ENCODE measurements at places on chromosomes 16 and 17.

DNA sequence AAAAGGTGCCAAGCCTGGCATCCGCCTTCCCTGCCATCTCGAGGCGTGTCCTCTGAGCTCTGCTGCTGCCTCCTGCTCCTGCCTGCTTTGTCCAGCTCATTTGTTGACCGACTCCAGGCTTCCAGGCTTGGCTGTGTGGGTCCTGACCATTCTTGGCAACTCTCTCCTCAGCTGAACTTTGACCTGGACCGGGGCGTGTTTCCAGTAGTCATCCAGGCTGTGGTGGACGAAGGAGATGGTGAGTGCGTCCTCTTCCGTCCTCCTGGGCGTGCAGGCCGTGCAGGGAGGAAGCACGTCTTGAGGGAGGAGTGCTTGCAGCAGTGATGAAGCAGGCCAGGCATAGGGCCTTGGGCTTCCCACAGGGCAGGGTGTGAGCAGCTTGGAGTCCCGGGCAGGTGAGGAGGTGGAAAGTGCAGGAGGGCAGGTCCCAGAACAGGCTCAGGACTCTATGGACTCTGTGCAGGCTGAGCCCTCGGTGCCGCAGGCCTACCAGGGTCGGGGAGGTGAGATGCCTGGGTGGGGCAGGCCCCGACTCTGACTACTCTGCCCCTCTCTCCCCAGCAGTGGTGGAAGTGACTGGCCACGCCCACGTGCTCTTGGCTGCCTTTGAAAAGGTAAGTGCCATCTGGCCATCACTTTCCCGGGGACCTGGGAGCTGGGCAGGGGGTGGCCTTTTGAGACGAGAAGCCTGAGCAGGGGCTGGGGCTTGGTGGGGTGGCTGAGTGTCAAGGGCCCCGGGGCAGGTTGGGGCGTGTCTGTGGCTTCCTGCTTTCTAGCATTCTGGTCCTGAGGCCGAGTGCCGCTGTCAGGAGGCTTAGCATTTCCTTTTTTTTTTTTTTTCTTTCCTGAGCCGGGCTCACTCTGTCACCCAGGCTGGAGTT, 28.6 kb upstream of the NUDT16L1 start:
- no peak for DNase-seq

DNA sequence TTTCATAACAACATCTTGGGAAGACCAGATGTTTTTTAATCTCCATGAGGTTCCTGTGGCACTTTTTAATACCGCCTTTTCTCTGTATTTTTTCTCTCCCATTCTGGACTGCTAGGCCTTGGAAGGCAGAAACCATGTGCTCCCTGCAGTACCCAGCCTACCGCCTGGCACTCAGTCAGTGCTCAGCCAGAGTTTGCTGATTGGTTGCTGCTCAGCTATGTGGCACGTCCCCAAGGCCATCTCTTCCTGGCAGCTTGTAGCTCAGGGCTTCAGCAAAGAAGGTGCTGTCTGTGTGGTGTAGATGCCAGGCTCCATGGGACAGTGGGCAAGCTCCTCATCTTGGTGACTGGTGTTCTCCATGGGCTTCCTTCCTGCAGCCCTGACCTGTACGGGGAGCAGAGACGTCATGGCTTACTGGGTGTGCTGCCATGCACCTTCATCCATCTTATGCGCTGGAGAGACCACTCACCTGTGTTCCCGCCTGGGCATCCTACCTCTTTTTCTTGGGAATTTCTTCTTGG, 86.7 kb downstream of the CLEC16A start:
- no peak for DNase-seq

DNA sequence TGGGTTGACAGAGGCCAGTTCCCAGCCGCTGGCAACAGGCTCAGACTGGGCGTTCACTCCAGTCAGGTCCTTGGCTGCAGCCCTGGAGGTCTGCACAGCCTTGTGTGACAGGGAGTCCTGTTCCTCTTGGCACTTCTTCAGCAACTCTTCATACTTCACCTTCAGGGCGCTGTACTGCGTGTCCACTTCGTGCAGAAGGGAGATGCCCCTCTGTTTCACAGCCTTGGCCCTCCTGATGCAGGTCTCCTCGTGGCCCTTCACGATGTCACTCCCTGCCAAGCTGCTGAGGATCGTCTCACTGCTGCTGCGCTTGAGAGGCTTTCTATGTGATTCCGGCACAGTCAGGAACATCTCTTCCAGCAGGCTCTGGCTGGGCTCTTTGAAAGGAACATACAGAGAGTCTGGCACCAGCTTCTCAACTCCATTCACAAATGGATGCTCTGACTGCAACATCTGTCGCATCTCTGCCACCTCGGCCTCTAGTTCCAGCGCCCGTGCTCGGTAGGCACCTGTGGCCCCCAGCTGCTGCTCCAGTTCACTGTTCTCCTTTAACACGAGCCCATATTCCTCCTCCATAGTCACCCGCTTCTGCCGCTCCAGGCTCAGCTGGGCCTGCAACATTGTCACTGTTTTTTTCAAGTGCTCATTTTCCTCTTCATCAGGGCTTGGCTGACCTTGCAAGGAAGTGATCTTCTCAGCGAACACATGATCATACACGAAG, 27.2 kb downstream of the CDR2 start:
- no peak for DNase-seq

GRCh38 chr17:12665263-12666210, at the start of gene MYOCD:
Gene MYOCD (plus strand): TSS chr17:12665890. CDS start chr17:12666189, 299 bp downstream.
- DNase-seq, result no peak

- DNase-seq, result no peak
Observed at GRCh38 chr16:56401482-56401881, 23.9 kb downstream of the AMFR start.

GRCh38 chr16:3858801-3859200, 21.7 kb downstream of the CREBBP start:
- no peak for DNase-seq

DNA sequence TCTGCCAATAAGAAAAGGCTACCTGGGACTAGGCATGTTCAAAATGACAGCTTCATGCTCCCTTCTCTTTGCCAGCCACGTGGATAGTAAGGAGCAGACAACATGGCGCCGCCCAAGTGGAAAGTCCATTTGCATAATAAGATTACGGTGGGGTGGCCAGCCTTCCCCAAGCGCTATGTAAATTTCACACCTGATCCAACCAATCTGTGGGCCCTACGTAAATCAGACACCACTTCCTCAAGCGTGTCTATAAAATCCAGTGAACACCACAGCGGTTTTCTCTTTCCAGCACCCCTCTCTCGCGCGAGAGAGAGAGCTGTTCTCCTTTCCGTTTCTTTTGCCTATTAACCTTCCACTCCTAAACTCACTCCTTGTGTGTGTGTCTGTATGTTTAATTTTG, 140.3 kb upstream of the ERCC4 start:
- DNase-seq, result no peak

GRCh38 chr16:82040296-82040695, 5.2 kb downstream of the HSD17B2 start:
- DNase-seq, result no peak

DNA sequence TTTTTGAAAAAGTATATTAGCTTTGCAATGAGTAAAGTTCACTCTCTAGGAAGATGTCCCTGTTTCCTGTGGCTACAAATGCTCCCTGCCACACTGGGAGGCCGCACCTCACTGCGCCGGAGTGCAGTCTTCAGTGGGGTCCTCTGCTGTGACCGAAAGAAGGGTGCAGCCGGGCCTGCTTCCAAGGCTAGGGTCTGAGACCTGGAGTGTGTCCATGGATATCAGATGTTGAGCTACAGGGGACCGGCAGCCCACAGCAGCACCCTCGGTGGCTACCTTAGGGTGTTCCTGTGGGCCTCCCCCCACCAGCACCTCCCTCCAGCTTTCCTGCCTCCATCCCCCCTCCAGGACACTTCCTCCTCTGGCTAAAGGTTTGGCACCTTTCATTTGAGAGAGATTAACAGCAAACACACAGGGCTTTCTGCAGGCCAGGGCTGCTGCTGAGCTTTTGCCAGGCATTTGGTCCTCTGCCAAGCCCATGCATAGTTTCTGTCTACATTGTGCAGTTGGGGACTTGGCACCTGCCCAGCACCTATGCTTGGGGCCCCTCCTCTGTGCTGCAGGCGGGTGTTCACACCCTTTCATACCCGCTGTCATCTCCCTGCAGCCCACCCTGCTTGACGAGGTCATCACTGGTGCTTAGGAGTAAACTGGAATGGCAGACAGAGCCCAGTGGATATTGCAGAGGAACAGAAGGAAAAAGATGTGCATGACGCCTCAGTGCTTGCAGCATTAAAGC, 33.8 kb upstream of the CRISPLD2 start:
- no peak for DNase-seq

DNA sequence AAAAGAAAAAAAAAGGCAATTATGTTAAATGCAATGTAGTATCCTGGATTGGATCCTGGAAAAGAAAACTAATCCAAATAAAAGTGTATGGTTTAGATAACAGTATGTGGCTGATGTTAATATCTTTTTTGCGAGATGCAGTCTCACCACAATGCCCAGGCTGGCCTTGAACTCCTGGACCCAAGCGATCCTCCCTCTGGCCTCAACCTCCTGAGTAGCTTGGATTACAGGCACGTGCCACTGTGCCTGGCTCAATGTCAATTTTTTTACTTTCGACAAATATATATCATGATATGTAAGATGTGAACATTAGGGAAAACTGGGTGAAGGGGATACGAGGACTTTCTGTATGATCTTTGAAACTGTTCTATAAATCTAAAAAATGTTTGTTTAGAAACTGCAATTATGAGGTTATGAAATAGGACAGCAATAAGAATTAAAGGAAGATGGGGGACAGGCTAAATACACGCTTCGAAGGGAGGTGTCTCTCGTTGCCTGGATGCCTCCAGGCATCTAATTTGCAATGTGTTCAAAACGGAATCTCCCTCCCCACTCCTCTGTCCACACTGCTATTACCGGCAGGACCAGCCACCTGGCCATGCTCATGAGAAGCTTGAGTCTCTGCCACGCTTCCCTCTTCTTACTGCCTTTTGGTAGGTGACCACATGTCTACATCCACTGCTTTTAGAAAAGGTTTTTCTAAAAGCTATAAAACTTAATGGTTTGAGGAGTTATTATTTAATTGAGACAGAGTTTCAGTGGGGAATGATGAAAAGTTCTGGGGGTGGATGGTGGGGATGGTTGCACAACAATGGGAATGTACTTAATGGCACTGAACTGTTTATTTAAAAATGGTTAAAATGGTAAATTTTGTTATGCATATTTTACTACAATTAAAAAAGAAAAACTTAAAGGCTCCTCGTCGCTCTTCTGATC, 15.2 kb downstream of the UBE2O start:
- no peak for DNase-seq

DNA sequence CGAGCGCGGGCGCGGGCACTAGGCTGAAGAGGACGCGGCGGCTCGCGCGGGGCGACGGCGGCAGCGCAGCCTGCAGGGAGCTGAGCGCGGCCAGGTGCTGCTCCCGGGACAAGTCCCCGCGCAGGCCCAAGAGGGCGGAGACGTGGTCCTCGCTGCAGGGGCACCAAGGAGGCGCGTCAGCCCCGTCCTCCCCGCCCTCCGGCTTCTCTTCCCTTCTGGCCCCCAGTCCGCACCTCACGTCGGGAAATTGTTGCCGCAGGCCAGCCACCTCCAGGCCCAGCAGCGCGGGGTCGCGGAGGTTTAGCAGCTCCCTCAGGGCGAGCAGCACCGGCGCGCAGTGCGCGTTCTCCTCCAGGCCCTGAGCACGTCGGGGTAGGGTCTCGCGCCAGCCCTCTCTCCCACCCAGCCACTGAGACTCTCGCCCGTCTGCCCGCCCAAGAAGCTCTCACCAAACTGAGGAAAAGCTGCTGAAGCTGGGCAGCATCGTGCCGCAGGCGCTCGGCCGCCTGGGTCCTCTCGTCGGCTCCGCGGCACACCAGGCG, 761 bp upstream of the MATCAP1 start:
- DNase-seq, result no peak

- DNase-seq, result no peak
Observed at GRCh38 chr16:11797957-11798299, 870 bp upstream of the ZC3H7A start.

- DNase-seq, result no peak
Observed at GRCh38 chr17:82497483-82498405, 21.8 kb upstream of the FOXK2 start.

- DNase-seq, result no peak
Observed at GRCh38 chr17:42586514-42587230, 9.1 kb upstream of the PSMC3IP start.

DNA sequence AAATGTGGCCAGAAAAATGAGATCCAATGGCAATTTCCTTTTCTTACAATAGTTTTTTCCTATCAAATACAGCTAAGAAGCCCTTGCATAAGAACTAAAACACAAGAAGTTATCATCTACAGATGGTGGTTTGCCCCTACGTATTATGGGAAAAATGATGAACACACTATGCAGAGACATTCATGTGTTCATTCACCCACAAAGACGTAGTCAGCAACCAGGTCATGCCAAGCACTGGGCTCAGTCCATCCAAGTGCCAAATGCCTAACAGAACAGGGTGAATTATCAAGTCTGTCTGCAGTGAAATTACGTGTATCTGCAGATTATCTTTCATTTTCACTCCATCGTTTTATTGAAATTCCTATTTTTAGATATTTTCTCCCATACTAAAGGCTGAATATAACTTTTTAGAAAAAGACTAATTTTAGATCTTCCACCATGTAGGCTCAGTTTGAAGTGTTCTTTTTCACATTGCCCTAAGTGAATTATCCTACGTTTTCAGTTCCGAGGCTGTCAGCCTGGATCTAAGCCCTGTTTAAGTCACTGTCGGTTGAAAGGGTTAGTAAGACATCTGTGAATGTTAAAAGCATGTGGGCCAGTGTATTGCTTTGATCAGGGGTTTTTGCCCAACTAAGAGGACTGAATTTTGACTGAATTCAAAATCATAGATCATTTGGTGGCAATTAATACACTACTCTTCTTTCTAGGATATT, 78.1 kb upstream of the DHX40 start:
- DNase-seq, result no peak

GRCh38 chr16:53817117-53817755, 113.3 kb downstream of the FTO start:
- DNase-seq, result no peak

DNA sequence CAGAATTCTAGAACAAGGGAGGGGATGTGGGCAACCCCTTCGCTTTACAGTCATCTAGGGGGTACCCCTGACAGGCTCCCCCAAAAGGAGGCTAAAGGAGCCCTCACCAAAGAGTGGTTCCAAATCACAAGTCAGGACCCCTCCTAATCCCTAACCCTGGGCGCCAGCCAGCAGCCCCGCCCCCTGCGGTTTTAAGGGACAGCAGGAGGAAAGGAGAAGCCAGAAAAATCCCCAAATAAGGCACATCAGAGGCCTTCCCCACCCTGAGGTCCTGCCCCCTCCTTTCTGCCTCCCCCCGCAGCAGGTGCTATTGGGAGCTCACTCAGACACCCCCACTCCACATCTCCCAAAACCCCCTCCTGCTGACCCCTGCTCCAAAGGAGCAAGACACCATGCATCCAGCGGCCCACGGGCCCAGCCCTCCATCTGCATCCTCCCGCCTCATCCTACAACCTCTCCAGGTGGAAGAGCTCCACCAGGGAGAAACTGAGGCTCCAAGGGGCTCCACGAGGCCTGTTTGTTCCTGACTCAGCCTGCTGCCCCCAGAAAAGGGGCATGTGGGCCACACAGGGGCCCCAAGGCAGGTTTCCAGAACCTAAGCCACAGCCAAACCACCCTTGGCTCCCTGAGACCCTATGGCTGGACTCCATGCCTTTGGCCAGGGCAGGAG, 93.5 kb downstream of the GOSR1 start:
- DNase-seq, result no peak

- no peak for DNase-seq
Observed at GRCh38 chr17:57685499-57686132, 59.5 kb downstream of the CCDC182 start.
